ENCODE measurements at places on chromosomes 12 and 14. TPM values are rescaled to one million over a fixed set of nuclear protein-coding genes. Genes with fewer than 3 reads are reported as not detected.

Gene VASH1
- 4.3 TPM for total RNA-seq

Gene DIO3
- 0.13 TPM for total RNA-seq

Gene PARP11
- 2.1 TPM for total RNA-seq

Gene CNTN1
- total RNA-seq, result 59.8 TPM

Gene PLA2G1B
- total RNA-seq, result not detected

Gene KRT6C
- total RNA-seq, result not detected

Gene FLVCR2
- 13.3 TPM for total RNA-seq

Gene CD69
- total RNA-seq, result not detected

Gene FBRSL1
- total RNA-seq, result 142 TPM

Gene MYBPC1
- not detected for total RNA-seq

Gene PTCSC3
- total RNA-seq, result not detected

Gene PSMD9
- total RNA-seq, result 113 TPM

Gene NPAS3
- total RNA-seq, result not detected

Gene CDKN3
- 74.2 TPM for total RNA-seq

Gene ARHGEF25
- 5.0 TPM for total RNA-seq

Gene TRIM9
- total RNA-seq, result 9.3 TPM

Gene PDE3A
- 2.8 TPM for total RNA-seq

Gene ACOT6
- not detected for total RNA-seq

Gene LUM
- 0.29 TPM for total RNA-seq

Gene SMIM41
- not detected for total RNA-seq

Gene CISTR
- total RNA-seq, result not detected

Gene ADCY4
- total RNA-seq, result not detected

Gene NR4A1
- total RNA-seq, result 39.5 TPM

Gene KLRC4
- not detected for total RNA-seq

Gene BCL2L14
- total RNA-seq, result not detected

Gene PLEKHA5
- 8.3 TPM for total RNA-seq

Gene OS9
- 114 TPM for total RNA-seq

Gene GUCY2C
- 0.03 TPM for total RNA-seq

Gene SOAT2
- total RNA-seq, result 0.26 TPM

Gene BMP4
- total RNA-seq, result 1.6 TPM

Gene TMEM121
- 7.9 TPM for total RNA-seq

Gene TAS2R10
- total RNA-seq, result not detected

Gene BEGAIN
- total RNA-seq, result 6.1 TPM

Gene FKBP3
- 119 TPM for total RNA-seq

Gene RTL1
- total RNA-seq, result 0.27 TPM

Gene RNF212B
- total RNA-seq, result not detected

Gene KRT5
- 1.5 TPM for total RNA-seq

Gene METTL3
- total RNA-seq, result 36.8 TPM

Gene TOMM20L
- total RNA-seq, result not detected

Gene KRT2
- not detected for total RNA-seq

Gene ADAM21
- total RNA-seq, result 0.08 TPM

Gene FAM234B
- 4.8 TPM for total RNA-seq

Gene CLEC4C
- total RNA-seq, result not detected

Gene ACVRL1
- 0.11 TPM for total RNA-seq

Gene REM2
- 0.23 TPM for total RNA-seq

Gene MAP3K12
- 10.3 TPM for total RNA-seq
